HepG2 (cell line): ENCODE measurements at places on chromosomes 12 and 14. TPM values are rescaled to one million over a fixed set of nuclear protein-coding genes. Genes with fewer than 3 reads are reported as not detected.
A peak's percentile ranks its signal among the peaks of the same experiment; 100 is the strongest.

DNA sequence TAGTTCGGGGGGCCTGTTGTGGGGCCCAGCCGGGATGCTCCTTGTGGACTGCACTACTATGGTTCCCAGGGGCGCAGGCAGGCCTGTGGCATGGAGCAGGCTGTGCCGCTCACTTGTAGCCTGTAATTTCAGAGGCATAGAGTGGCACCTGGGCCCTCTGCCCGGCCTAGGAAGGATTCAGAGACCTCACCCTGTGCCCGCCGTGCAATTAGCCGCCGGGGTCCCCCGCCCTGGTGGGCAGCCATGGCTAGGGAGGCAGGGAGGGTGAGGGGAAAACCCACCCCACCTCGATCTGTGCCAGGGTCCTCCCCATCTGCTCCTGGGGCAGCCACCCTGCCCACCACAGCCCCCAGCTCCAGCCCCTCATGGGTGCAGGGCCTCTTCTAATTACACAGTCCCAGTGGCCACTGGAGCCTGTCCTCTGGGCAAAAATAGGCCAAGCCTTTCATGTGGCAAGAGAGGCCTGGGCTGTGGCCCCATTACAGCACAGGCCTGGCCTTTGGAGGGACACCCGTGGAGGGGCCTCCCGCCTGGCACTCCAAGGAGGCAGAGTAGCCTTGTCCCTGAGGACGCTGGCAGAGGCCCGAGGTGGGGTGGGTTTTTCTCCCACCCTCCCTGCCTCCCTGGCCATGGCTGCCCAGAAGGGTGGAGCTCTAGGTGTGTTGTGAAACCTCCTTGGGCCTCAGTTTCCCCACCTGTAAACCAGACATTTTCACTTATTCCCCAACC, 5.3 kb upstream of the TMEM119 start:
- no peak for DNase-seq

GRCh38 chr14:34937442-34937841, 45.4 kb upstream of the SRP54 start:
- DNase-seq, result no peak

- no peak for DNase-seq
These were observed 322 bp downstream of the SLC39A9 start for GRCh38 chr14:69398818-69399210.

DNA sequence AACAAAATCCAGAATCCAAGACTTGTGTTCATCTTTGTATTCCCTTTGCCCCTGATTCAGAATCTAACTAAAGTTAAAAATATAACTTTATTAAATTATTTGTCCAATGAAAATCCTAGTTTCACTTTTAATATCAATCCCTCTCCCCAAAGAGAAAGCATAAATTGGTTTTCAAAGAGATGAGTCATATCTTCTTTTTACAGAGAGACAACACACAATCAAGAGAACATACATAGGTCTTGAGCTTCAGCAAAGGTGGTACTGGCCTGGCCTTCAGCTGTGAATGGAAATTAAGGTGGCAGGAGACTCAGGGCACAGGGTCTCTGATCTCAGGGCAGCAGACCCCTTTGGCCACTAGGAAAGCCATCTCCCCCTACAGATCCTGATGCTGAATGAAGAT, 4.3 kb upstream of the ASCL1 start:
- DNase-seq, result no peak

DNA sequence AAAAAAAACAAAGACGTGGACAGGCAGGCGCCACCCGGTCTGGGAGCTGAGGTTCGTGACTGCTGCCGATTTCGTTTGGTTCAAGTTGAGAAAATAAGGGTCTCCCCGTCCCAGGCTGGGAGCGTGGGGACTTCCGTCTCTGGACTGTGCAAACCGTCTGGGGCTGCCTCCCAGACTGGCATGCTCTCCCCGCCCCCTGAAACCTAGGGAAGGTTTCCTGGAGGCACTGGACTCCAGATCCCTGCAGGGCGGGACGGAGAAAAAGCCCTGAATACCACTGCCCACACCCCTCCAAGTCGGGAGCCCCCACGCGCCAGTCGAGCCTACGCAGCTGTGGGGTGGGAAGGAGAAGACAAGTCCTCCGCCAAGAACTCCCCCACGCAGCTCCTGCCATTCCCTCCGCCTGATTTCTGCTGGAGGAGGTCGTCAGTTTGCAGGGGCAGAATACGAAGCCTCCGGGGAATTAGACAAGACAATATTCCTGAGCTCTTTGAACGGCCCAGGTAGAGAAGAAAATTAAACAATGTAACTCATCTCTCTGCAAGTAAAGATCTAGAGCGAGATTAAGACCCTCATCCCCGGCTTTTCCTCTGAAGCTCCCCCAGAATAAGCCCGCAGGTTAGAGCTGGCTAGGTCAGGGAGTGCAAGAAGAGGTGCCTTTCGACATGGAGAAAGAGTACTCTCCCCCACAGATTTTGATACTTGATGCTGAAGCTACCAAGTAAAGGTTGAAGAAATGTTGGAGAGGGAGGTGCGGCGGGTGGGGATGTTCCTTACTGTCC, 10.4 kb upstream of the HOXC13 start:
- no peak for DNase-seq

GRCh38 chr14:83300476-83301064, 1766.9 kb upstream of the SEL1L start:
- DNase-seq, result peak; percentile 12

DNA sequence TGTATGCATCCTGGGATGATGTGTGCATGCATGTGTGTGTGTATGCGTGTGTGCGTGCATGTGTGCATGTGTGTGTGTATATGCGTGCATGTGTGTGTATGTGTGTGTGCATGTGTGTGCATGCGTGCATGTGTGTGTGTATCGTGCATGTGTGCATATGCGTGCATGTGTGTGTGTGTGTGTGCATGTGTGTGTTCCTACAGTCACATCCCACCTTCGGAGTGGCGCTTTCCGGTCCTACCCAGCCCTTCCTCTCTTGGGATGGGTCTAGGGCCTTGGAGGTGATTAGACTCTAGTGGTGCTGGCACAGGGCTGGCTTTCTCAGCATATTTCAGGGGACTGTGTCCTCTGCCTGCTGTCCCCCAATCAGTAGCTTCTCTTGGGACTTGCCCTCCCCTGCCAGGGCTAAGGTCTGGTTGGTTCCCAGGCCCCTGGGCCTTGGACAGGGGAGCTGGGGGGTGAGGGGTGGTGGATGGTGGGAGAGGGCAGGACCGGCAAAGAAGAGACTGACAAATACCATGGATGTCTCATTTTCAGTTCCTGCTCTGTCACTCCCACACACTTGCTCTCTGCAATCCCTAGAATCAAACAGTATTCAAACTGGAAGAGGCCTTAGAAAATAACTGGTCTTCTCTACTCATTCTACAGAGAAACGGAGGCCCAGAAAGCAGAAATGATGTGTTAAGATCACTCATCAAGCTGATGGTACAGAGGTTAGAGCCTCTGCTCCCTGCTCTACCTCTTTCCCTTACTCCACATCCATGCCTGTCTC, 21.9 kb upstream of the FAIM2 start:
- no peak for DNase-seq

DNA sequence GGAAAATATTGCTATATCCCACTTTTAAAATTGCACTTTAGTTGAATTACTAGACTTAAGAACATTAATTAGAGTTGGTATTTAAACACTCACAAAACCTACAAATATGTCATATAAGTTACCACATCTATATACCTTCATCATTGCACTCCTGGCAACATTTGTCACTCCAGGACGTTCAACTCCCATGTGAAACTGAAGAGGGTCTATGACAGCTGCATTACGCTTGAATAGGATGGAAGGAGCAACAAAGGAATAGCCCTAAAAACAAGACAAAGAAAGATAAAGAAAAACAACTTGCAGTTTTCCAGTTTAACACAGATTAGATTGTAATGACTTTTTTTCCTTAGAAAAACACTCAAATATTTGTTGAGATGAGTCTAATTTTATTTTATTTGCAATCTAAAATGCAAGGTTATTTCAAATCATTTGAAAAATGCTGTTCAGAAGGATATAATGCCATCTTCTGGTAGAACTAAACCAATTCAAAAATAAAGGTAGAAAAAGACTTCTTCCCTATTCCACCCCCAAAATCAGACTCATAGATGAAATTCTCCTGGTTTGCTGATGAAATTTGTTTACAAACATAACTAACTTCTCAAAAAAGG, 84.3 kb upstream of the TTC7B start:
- DNase-seq, result no peak

DNA sequence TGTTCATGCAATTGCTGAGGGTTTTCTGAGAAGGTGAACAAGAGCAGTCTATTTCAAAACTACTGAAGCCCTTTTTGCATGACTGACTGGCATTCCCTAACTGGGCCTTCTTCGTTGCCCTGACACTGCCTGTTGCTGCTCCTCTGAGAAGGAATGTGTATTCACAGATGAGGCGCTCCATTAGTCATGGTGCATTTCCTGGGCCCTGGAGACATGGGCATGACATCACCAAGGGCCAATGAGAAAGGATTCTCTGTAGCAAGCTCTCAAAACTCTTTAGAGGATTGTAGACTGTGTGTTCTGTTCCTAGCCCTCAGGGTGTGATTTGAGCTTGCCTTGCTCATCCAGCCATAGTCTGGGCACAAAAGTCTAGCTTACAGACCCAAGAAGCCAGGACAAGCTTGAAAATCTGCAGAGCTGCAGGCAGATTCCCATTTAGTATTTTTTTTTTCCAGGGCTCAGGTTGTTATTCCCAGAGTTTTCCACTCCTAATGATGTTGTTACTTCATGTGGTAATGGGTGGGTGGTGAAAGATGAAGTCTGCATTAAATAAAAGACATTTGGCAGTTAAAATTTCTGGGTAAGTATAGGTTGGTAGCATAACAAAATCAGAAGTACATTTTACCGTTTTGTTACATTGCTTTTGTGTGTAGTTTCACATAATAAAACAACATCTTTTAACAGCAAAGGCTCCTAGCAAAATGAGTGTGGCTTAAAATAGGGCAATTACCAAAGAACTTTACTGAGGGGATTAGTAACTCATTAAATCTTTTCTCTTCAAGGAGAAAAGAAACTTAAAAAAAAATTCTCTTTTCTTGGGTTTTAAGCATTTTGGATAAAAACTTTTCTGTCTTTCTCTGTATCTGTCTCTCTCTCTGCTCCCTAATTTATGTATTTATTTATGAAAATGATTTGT, 318.4 kb downstream of the RAD51B start:
- DNase-seq, result peak; percentile 77

- DNase-seq, result no peak
These were observed 185.9 kb downstream of the TTC7B start for GRCh38 chr14:90630171-90630806.

GRCh38 chr14:26577711-26578110, 20.1 kb downstream of the NOVA1 start:
- no peak for DNase-seq

- no peak for DNase-seq
These were observed 21.3 kb upstream of the TUBA1C start for GRCh38 chr12:49243631-49244030.

DNA sequence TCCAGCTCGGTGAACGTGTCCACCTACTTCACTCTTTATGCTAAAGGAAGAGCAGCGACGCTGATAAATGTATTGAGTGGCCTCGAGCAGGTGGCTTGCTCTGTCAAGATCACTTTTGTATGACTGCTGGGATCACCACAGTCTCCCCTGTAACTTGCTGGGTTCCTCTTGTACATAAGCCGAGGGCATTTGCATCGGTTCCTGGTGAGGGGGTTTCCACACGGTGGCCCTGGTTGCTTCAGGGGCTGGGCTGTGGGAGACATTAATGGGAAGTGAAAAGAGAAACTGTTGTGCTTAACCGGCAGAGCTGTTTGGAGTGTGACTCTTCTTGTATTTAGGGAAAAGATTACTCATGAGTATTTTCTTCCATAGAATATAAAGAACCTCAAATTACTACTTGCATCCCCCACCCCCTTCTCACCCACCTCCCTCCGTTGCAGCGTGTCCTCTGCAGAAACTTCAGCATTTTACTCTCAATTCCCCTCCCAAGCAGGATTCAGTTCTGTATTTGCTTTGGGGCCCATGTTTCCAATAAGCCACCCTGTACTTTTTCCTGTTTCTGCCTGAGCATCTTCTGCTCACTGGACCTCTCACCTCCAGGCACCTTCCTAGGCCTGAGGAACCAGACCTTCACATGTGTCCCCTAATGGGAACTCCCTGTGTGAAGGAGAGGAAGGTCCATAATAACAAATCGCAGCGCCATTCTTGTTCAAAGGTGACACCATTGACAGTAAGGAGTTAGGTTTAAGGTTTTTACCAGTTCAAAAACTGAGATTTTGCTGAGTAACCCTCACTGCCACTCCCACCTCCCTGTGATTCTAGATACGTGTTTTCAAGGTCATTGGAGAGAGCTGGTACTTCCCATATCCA, 187.0 kb downstream of the ETV6 start:
- DNase-seq, result no peak

GRCh38 chr12:32369202-32369601, 30.2 kb upstream of the FGD4 start:
- no peak for DNase-seq

DNA sequence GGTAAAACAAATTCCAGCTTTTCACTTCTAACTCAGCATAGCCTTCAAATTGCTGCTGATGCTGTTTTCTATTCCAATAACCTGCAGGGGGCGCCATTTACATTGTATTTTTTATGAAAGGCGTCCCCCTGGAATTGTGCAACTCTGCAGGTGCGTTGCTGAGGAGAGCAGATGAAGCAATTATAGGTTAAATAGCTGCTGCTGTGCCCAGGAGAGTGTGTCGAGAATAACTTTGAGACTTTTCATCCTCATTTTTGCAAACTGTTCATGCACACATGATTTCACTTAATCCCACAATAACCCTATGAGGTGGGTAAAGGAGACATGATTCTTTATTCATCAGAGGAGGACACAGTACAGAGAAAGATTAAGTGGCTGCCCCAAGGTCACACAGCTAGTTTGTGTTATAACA, 75.7 kb downstream of the MYRFL start:
- peak; percentile 76 for DNase-seq

GRCh38 chr12:125614058-125614457, 548.8 kb downstream of the AACS start:
- DNase-seq, result no peak

- DNase-seq, result no peak
These were observed 77.1 kb downstream of the FGD4 start for GRCh38 chr12:32476446-32476845.

DNA sequence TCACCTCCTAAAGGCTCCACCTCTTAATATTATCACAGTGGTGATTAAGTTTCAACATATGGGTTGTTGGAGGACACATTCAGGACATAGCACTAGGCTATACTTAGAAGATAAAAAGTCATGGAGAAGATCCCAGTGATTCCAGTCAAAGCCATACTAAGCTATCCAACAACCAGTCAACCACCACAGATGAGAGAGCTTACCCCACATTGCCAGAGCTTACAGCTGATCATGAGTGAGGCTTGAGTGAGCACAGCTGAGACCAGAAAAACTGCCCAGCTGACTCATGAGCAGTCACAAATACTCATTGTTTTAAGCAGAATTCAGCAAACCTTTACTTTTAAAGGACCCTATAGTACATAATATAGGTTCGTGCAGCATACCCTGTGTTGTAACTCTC, 85.1 kb downstream of the DRAM1 start:
- DNase-seq, result no peak

- no peak for DNase-seq
These were observed 183.6 kb downstream of the ERC1 start for GRCh38 chr12:1174659-1175058.

C12orf42 gene
- not detected in 2 replicates for total RNA-seq

SYT1 gene
- total RNA-seq, result not detected in 2 replicates

ZFYVE26 gene
- 16.4 and 18.0 TPM in 2 replicates for total RNA-seq

RFLNA gene
- total RNA-seq, result not detected in 2 replicates

INSM2 gene
- not detected in 2 replicates for total RNA-seq
